ENCODE measurements at places on chromosomes 13 and 19.
A peak's percentile ranks its signal among the peaks of the same experiment; 100 is the strongest.

DNA sequence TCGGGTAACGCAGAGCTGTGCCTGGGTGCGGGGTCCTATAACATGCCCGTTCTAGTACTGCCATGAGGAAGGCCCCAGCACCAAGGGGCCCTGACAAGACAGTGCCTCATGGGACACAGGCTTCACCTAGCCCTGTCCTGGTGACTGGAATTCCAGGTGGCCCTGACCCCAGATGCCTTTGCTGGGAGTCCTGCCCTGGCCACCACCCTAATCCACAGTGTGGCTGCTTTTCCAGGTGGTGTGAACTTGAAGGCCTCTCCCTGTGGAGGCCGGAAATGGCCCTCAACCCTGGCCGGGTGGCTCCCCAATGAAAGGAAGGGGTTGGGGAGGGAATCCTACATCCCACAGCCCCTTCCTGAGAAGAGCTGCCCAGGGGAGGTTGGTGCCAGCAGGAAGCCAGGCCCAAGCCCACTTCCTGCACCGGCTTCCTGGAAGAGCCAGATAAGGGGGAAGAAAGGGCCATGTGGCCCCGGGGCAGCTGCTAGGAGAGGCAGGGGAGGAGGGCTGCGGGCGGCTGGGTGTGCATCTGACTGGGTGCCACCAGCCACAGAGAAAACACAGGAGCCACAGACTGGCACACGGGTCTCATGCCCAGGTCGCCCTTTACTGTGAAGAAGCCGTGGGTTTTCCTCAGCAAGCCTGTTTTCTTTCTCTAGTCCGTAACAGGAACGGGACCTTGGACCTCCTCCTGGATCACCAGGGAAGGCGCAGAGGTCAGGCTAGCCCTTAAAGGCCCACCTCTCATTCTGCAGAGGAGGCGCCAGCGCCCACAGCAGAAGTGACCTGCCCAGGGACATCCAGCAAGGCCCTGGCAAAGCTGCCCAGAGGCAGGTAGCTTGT is 4.7 kb downstream of the LSM4 start:
- DNase-seq = peak; percentile 61

- no peak for DNase-seq
These were observed 12.5 kb downstream of the PTPRH start for GRCh38 chr19:55196803-55197202.

DNA sequence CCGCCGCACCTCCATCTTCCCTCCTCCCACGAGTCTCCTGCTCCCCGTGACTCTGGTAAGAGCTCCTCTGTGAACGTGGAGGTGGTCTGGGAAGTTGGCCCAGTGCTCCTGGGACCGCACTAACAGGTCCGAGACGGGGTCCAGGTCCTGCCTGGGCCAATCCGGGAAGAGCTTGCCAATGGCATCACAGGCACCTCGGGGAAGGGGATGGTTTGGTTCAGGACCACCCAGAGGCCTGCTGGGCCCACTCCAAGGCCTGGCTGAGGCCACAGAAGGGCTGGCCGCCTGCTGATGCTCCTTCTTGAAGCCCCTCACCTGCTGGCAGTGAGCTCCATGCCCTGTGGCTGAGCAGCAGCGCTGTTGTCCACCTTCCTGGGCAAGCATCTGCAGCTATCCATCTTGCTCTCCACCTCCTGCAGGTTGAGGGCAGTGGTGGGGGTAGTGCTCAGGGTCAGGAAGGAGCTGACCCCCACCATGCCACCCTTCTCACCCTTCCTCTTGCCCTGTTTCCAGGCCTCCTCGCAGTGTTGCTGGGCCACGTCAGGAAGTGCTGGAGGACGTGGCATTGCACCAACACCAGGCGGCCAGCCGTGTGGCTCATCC is 41.2 kb upstream of the TPM4 start:
- DNase-seq = no peak

GRCh38 chr13:92802776-92803175 is 423.8 kb upstream of the GPC6 start:
- DNase-seq = no peak

DNA sequence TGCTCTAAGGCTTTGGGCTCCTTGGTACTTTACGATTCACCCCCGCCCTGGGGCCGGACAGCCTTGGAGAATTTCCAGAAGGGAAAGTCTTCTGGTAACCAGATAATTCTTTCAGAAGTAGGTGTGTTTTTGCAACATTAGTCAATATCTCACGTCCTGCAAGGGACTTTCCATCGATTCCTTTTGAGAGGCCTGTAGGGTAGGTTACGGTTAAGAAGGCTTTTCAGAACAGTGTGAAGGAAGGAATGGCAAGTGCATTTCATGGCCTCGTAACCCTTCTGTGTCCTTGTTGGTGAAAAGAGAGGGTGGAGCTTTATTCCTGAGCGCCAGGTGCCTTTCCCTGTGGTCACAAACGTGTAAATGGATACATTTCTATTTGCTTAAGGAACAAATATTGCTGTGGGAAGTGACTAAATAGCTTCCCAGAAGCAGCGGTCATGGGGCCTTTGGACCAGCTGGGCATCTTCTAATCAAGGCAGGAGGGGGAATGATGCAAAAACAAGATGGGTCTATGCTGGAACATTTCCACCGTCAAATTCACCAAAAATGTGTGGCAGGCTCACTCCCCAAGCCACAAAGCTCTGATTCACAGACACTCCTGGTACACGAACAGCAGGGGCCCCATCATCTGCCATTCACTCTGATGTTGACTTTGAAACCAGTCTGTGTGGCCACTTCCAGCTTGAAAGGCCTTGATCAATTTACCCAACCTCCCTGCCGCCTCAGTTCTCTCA is 99.2 kb downstream of the ANKRD10 start:
- no peak for DNase-seq

DNA sequence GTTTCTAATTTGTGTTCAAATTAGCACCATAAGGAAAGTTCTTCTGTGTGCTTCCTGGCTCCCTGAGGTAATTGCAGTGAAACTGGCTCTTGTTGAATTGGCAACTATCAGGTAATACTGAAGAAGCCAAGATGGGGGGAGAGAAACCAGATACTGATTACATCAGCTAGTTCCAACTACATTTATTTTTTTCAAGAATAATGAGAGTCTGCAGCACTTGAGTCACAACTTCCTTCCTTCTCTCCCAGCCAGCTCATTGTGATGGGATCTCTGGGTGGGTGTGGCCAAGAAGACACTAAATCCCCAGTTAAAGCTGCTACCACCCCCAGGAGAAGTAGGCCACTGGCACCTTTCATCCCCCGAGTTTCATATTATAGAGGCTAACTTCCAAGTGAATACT is 100.7 kb upstream of the RXFP2 start:
- DNase-seq = peak; percentile 24

DNA sequence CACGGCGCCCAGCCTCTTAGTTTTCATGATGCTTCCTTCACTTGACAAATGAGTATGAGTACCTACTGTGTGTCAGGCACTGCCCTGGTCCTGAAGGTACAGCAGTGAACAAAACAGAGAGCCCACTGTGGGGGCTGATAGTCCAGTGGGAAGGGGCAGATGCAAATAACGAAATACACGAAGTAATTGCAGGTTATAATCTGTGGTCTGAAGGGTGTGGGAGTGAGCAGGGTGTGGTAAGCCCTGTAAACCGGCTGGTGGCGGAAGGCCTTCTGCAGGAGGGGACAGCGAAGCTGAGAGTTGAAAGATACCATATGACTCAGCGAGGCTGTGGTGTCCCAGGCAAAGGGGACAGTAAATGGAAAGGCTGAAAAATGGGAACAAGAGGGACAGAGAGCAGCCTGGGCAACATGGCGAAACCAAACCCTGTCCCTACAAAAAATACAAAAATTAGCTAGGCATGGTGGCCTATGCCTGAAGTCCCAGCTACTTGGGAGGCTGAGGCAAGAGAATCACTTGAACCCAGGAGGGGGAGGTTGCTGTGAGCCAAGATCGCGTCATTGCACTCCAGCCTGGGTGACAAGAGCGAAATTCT is 60.5 kb downstream of the MAP4K1 start:
- no peak for DNase-seq

DNA sequence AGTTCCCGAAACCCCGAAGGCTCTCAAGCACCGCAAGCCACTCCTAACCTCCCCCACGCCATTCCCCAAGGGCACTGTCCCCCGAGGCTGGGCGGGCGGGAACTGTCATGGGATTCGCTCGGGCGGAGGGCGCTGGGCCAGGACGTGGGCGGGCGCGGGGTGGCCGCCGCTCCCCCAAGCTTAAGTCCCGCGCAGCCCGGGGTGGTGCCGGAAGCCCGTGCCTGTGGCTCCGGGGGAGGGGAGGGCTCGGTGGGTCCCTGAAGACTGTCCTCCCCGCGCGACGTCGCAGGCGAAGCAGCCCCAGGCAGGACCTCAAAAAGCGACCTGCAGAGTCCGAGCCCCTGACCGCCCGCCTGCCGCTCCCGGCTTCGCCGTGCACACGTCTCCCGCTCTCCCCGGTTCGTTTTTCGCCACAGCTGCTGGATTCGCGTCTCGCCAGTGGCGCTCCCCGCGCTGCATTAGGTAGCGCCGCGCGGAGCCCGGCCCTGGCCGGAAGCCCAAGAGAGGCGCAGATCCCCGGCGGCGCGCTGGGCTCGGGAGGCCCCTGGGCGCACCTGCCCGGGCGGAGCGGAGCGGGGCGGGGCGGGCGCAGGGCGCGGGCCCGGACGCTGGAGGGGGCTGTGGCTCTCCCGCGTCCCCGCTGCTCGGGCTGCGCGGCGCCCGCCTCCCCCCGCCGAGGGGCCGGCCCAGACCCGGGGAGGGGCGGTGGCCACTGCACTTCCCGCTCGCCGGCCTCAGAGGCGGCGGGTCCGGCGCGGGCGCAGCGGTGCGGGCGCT is at the start of gene FARP1:
FARP1 (plus strand) TSS at position 715 of the 777 bp plus-strand sequence. CDS start 70,149 bp downstream, outside the sequence.
- DNase-seq = no peak

GRCh38 chr13:79943346-79944023 is 397.4 kb downstream of the SPRY2 start:
- no peak for DNase-seq

DNA sequence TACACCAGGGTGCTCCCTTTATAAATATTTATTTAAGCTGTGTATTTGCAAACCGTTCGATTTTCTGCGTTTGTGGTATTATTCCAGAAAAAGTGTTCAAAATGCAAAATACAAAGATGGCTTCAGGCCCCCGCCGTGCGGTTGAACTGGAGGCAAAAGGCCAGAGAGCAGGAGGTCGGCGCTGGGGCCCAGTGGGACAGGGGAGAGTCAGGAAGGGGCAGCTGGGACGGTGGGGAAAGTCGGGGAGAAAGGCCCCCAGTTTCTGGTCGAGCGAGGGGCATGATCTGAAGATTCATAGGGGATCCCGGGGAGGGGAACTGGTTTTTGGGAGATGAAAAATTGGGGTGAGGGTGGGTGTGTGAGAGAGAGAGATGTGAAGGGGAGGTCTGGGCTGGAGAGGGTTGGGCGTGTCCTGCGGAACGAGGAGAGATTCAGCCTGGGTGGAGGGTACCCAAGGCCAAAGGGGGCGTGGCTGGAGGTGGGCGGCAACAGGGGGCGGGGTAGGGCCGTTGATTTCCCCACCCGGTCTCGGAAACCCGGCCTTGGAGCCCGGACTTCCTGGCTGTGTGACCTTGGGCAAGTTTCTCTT is 678 bp downstream of the ISOC2 start:
- DNase-seq = no peak

DNA sequence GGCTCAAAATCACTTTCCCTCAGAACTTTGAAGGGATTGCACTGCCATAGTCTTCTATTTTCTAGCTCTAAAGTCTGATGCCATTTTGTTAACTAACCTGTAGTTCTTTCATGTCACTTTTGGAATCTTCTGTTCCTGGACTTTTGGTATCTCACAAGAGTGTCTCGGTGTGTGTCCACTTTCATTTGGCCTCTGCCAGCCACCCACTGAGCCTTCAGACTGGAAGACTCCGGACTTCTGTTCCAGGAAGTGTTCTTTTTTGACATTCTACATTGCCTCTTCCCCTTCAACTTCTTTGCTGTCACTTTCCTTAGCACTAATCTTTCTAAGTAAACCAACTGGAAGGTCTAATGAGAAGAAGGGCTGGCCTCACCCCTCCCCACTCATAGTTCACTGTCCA is 25.0 kb upstream of the LAMP1 start:
- no peak for DNase-seq

- no peak for DNase-seq
These were observed 3.5 kb downstream of the CEBPG start for GRCh38 chr19:33376941-33377557.

DNA sequence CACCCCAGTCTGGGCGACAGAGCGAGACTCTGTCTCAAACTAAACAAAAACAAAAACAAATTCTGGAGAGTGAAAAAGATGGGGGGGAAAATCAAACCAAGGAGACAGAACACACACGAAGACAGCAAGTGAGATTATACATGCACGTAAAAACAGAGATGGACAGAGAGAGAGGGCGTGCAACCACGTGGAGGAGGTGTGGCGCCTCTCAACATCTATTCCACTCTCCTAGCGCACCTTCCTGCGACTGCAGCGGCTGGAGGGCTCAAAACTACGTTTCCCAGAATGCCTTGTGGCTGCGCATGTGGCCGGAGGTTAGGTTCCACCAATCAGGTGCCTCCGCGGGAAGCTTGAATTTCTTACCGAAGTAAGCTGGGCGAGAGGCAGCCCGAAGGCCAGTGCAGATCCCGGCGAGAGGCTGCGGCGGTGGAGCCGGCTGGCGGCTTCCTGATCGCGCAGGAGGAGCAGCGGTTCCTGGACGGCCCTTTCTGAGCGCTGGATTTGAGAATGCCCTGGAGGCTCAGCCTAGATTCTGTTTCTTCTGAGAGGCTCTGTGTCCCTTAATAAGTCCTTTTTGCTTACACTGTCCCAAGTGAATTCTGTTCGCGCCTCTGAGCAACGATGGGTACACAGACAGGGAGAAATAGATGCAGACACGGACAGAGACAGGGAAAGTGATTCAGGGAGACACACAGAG is 13.1 kb upstream of the NANOS2 start:
- peak; percentile 77 for DNase-seq

DNA sequence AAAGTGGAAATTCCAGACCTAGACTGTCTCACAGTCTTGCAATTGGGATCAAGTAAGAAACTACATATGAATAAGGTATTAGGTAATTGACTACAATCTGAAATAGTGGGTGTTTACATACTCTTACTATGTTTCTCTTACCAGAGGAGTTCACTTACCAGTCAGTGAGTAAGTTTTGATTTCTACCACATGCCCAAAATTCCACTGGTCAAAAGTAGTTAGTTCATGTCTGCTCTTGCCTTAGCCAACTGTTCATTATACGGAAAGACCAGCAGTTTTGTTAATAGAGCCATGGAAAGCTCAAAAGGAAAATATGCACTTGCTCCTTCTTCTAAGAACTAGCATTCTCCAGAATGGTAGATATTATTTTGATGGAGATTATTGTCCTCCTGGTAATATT is 490.8 kb downstream of the RFC3 start:
- no peak for DNase-seq
